Fibroblast of skin of right quadriceps (primary cell): ENCODE measurements at places on chromosomes 3 and 15.
A peak's percentile ranks its signal among the peaks of the same experiment; 100 is the strongest.

GRCh38 chr3:158470944-158471638 is 99.9 kb upstream of the MLF1 start:
- peak; percentile 69 for DNase-seq

DNA sequence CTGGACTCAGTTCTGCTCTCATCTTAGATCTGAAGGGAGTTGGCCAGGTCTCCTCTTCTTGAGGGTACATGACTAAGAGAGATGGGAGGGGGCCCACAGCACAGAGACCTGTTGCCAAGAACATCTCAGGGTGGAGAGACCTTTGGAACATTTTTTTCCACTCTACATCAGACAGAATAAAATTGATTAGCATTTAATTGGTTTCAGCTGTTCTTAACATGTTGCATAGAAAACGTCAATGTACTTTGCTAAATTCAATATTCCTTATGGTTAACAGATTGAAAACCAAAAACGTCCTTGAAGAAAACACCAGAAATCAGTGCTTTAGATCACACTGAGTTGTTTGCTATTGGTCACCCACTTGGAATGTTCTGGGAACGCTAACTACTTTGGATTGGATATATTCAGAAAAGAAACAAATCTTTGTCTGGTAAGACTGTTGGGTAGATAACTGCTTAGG is 36.4 kb upstream of the FSTL1 start:
- DNase-seq, result peak; percentile 86

DNA sequence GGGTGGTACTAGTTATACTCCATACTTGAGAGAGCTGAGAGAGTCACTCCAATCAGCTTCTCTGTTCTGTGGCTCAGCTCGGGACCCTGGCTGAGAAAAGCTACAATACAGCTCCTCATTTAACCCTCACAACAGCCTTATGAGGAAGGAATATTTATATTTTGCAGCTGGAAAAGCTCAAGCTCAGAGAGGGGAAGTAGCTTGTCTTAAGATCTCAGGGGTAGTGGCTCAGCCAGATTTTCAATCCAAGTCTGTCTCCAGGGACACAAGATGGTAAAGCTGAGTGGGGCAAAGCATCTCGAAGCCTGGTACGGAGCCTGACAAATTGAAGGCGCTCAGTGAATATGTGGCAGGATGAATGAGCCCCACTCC is 14.8 kb downstream of the SCAMP2 start:
- DNase-seq, result no peak

GRCh38 chr3:30832961-30833575 is 61.4 kb downstream of the GADL1 start:
- no peak for DNase-seq

GRCh38 chr3:16828815-16829214 is 55.9 kb upstream of the PLCL2 start:
- peak; percentile 40 for DNase-seq
